ENCODE measurements at places on chromosomes 11 and 22.

DNA sequence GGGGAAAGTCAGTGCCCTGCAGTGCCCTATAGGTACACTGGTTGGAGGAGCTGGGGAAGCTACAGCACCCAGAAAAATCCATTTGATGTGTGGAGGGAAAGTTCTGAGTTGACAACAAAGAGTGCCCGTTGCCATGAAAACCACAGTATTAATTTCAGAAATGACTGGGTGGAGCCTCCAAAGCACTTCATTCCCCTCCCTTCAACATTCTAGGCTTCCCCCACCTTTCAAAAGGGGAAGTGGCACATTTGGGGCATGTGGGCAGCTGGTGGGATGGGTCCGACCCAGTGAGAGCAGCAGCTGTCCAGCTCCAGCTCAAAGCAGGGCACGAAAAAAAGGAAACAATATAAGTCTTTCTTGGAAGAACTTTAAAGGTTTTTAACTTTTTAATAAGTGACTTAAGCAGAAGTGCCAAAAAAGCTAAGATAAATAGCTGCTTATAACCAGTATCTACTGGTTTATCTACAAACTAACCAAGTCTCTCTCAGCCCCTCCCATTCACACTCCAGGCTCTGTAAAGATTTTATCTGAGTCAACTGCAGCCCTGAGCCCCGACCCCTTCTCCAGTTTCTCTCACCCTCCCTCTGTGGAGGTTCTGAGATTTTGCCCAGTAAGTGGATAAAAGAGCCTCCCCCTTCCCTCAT lies 9.0 kb upstream of the AHNAK start:
- peak; percentile 44 for DNase-seq

DNA sequence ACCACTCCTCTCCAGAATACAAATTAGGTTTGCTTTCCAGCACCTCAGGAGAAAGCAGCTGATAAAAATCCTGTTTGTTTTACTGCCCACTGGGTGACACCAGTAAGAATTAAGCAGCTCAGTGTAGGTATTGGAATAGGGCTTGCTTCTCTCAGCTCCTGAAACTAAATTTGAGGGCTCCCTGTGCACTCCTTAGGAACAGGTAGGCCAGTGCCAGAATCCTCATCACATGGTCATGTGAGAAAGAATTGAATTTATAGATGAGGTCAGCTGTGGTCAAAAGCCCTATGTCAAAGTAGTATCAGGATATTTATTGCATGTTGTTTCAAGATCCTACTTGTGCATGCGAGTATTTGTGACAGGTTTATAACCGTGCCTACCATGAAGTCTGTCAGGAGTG lies 1.0 kb downstream of the PRSS23 start:
- no peak for DNase-seq

GRCh38 chr11:128891913-128892398 lies 800 bp downstream of the KCNJ5 start:
- no peak for DNase-seq

DNA sequence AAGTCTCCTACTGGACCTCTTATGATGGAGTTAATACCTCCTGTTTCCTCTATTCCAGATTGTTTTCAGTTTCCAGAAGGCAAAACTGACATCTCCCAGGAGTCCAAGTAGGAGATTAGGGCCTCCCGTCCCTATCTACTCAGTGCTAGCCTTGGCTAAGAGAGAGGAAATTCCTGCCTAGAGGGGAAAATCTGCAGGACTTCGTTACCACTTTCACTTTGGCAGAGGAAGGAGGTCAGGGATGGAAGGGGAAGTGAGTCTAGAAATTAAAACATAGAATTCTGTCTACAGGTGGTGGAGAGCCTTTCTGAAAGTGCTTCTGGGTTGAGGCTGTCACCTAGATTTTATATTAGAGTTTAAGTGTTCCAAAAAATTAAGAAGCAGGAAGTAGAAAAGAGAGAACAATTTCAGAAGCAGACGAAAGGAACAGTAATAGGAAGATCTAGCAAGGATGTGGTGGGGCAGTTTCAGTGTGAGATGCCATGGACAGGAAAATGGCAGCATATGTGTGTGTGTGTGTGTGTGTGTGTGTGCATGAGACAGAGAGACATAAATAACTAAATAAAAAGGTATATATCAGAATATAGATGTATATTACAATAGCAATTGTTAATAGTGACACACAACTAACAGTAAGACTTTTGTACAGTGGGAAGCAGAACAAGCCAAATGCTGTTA lies 2.4 kb upstream of the TRIM68 start:
- no peak for DNase-seq

GRCh38 chr11:102283116-102283485 lies 34.2 kb upstream of the BIRC3 start:
- DNase-seq, result no peak

DNA sequence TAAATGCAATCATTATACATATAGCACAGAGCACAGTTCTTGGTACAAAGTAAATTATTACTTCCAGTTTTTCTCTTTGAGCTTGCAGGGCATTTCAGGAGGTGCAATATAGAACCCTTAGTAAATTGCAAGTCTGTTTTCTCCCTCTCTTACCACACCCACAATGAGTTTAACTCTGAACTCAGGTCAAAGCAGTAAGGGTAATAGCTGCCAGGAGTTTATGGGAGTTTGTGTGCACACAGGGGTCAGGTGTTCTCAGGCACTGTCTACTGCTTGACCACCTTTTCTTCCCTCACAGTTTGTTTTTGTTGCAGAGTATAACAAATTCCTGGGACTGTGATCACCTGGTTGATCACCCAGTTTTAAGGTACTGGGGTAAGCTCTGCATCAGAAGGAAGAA lies 478.5 kb upstream of the TENM4 start:
- DNase-seq, result no peak

DNA sequence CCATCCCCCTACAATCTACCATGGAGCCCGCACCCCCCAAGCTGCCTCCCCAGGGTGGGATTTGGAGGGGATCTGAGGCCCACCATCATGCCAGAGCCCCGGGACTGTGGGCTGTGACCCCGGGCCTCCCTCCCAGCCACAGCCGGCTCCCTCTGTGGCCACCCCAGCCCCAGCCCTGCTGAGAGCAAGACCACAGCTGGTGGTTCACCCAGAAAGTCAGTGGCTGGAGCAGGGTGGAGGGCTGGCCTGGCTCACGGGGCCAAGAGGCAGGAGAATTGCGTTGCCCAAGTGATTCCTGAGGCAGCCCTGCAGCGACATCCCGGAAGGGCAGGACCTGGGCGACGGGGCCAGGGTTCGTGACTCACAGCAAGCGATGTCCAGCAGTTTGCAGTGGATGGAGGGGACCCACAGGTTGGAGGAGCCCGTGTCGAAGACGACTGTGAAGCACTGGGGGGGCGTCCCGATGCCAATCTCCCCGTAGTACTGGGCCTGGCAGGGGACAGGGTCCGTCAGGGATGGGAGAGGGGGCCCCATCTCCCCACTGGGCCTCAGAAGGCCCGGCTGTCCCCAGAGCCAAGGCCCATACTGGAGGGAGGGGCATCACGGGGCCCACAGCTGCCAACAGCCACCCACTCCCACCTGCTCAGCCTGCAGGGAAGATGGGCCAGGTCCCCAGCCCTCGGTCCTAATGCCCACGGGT lies 4.4 kb downstream of the CTSD start:
- DNase-seq, result no peak

- DNase-seq, result peak; percentile 50
These were observed 38.7 kb downstream of the TMEM45B start for GRCh38 chr11:129854232-129854805.

- DNase-seq, result peak; percentile 84
These were observed 789 bp downstream of the SPECC1L start for GRCh38 chr22:24271386-24271854.

- DNase-seq, result peak; percentile 42
These were observed 11.9 kb downstream of the DKK3 start for GRCh38 chr11:11996321-11997048.

DNA sequence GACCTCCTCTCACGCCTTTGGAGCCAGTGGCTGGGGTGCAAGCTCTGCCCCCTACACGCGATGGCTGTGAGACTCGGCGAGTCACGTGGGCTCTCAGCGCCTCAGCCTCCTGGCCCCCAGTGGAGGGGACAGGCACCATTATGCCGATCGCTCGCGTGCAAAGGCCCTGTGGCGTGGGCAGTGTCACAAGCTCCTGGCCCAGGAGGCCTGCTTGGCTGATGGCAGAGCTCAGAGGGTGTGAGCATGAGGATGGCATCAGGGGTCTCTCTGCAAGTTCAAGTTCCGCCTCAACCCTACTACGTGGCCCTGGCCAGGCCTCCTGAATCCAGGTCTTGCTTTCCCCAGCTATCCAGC lies 90.8 kb upstream of the KCNQ1OT1 start:
- no peak for DNase-seq

GRCh38 chr11:77324508-77324907 lies 23.0 kb upstream of the GDPD4 start:
- peak; percentile 19 for DNase-seq

DNA sequence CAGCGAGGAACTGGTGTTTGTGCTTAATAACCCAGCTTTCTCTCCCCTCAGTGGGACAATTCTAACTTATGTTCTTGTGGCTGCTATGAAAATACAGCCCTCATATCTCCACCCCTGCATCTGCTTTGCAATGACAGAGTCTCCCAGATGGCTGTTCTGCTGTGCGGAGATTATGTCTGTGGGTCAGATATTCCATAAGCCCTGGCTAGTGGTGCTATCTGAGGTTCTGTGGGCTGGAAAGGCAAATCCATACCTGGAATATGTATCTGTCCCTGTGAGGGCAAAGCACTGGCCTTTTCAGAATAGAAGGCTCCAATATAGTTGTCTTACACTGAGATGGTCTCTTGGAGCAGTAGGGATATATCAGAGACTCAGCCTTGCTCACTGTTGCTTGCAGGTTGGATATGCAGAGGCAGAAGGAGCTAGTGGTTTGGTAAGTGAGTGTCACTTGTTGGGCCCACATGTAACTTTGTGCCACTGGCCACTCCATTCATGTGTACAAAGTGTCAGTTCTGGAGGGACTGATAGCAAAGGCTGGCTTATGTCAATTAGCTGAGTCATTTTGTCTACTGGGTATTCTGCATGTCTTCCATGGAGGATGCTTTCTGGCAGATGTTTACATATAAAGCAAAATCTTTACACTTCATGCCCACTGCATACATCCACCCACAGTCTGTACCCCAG lies 246.6 kb downstream of the FAM76B start:
- DNase-seq, result no peak

- no peak for DNase-seq
These were observed 52.5 kb upstream of the SUSD2 start for GRCh38 chr22:24128631-24129262.

- no peak for DNase-seq
These were observed 44.9 kb downstream of the CSTPP1 start for GRCh38 chr11:46981436-46981835.

DNA sequence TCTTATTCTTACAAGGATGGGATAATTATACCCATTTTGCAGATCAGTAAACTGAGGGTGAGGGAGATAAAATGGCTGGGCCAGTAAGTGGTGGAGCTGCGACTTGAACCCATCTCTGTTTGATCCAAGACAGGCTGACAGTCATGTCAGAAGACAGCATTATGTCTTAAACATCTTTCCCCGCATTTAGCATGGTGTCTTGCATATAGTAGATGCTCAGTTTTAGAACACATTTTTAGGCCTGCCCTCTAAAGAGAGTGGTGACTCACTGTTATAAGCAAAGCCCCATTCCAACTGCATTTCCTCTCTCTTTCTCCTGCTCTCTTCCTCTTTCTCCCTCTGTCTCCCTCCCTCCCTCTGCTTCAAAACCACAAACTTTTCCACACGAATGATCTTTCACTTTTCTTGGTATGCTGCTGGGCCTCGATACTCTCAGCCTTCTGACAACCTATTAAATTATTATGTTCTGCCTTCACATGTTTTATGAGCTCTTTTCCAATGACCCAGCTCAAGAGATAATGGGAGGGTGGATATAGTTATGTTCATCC lies 25.2 kb downstream of the CWC15 start:
- DNase-seq, result no peak

DNA sequence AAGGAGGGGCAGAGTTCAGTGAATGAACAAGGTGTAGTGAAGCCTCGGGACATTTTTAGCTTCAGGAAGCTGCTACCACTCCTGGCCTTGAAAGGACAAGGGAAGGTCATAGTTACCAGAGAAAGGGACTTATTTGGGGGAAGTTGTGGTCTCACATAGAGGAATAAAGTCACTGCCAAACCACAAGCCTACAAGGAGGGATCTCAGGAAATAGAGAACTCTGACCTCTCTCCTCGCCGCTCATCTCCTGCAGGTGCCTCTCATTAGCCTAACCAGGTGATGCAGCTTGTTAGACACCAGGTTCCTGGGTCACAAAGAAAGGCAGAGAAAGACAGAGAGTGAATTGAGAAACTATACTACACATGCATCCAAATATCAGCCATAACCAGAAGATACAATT lies 14.3 kb upstream of the TOLLIP start:
- no peak for DNase-seq

GRCh38 chr22:40951795-40952605 lies 822 bp downstream of the RBX1 start:
- peak; percentile 15 for DNase-seq

GRCh38 chr11:66448523-66448922 lies 9.9 kb upstream of the MRPL11 start:
- DNase-seq, result no peak

Data from trophoblast cell (in vitro differentiated cells and primary cell).